ENCODE measurements at places on chromosomes 13 and 19.

DNA sequence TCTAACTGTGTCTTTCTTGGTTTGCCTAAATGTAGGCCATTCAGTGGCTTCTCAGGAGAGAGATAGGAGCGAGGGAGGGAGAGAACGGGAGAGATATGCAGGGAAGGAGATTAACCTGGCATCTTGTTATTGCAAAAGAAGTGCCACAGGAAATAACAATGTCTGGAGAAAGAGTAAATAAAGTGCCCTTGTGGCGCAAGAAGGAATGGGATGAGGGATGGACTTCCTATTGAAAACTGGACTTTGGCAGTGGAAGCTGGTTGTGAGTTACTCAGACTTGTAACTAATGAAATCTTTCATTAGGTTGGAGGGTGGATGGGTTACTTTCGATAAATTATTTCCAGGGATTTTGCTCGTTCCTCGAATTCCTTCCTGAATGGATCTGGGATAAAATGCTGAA is 136.1 kb downstream of the LACC1 start:
- peak; percentile 26 for DNase-seq

DNA sequence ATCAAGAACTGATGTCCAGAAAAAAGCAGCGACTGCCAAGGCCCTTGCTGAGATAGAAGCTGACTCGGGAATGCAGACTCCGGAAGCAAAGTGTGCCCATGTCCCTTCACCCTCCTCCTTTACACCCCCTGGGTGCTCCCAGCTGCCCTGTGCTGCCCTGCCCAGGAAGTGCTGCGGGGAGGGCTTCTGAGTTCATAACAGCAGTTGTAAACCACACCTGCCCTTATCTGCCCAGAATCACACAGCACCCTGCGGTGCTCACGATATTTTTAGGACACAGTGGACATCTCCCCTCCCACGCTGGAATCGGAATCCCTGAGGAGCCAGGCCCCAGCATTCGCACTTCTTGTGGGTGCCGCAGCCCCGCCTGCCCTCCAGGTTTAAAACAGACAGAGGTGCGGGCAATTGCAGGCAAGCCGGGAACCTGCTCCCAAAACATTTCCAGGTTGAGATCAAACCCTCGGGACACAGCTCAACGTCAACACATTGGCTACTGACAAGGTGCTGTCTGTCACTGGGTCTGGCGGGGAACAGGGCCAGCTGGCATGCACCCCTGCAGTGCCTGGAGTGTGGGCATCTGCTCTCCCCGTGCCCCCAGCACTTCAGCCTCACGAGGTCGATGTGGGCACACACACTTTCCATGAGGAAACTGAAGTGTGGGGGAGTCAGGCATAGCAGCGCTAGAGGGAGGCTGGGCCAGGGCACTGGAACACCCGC is 36.8 kb downstream of the RAB20 start:
- DNase-seq = no peak

- DNase-seq = no peak
These were observed 113.2 kb downstream of the HSPH1 start for GRCh38 chr13:31048521-31048920.

GRCh38 chr19:6999933-7000332 is 21.3 kb downstream of the MBD3L2B start:
- DNase-seq = no peak

DNA sequence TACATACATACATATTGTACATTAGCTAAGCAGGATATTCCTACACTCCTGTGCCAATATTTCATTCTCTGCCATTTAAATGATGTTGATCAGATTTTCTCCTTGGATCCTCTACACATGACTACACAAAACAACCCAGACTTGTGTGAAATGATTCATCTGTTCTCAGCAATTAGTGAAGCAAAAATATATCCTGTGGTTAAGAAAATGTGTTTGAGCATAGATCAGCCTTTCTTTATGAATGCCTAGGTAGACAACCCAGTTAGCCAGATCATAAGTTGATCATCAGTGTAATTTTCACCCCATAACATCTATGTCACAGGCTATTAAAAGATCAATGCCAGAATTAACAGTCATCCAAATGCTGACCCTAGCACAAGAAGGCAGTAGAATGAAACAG is 275.2 kb upstream of the EDNRB start:
- DNase-seq = no peak

DNA sequence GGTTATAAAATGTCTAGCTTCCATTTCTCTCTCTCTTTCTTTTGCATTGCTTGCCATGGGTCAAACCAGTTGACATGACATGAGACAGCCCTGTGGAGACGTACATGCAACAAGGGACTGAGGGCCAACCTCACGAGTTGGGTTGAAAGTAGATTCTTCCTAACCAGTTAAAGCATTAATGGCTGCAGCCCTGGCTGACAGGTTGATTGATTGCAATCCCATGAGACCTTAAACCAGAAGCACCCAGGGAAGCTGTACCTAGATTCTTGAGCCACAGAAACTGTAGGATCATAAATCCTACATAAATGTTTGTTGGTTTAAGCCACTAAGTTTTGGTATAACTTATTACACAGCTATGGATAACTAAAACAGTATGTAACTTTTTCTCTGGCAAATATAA is 373.8 kb downstream of the DACH1 start:
- no peak for DNase-seq

DNA sequence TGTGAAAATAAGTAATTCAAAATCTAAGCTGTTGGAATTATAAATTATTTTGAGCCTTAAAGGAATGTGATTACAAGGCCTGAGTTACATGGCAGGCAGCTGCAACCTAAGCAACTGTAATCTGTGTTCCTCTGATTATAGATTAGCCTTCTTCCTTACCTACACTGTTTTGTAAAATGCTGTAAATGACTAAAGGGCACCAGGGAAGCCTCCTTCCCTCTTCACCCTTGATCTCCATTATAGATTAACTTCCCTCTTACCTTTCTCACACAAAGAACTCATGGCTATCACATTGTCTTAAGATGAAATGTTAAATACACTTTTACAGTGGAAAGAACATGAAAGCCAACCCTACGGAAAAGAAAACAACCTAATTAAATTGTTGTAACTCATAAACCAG is 423.7 kb upstream of the KLF12 start:
- DNase-seq = peak; percentile 25

DNA sequence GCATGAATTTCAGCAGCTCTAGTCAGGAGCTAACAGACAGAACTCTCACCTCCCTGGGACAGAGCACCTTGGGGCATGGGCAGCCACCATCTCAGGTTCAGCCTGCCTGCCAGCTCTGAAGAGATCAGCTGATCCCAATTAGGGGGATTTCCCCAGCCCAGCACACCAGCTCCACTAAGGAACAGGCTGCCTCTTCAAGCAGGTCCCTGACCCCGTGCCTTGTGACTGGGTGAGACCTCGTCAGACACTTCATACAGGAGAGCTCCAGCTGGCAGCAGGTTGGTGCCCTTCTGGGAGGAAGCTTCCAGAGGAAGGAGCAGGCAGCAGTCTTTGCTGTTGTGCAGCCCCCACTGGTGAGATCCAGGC is 84.5 kb upstream of the UFM1 start:
- no peak for DNase-seq

DNA sequence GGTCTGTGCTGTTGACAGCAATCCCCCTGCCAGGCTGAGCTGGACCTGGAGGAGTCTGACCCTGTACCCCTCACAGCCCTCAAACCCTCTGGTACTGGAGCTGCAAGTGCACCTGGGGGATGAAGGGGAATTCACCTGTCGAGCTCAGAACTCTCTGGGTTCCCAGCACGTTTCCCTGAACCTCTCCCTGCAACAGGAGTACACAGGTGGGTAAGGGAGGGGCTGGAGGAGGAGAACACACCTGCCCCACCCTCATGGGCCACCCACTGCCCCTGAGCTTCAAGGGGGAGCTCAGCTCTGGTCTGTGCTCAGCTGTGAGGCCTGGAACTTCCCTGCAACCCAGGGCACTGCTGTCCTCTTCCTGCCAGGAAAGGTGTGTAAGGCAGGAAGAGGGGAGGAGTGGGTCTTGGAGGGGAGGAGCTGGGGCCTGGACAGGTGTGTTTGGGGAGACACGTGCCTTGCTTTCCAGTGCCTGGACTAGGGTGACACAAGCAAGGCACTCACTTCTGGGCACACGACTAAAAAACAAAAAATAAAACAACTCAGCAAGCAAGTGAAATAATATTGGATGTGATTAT is 3.9 kb downstream of the SIGLEC7 start:
- no peak for DNase-seq

- no peak for DNase-seq
These were observed 1044.8 kb upstream of the SLC10A2 start for GRCh38 chr13:104111031-104111430.

DNA sequence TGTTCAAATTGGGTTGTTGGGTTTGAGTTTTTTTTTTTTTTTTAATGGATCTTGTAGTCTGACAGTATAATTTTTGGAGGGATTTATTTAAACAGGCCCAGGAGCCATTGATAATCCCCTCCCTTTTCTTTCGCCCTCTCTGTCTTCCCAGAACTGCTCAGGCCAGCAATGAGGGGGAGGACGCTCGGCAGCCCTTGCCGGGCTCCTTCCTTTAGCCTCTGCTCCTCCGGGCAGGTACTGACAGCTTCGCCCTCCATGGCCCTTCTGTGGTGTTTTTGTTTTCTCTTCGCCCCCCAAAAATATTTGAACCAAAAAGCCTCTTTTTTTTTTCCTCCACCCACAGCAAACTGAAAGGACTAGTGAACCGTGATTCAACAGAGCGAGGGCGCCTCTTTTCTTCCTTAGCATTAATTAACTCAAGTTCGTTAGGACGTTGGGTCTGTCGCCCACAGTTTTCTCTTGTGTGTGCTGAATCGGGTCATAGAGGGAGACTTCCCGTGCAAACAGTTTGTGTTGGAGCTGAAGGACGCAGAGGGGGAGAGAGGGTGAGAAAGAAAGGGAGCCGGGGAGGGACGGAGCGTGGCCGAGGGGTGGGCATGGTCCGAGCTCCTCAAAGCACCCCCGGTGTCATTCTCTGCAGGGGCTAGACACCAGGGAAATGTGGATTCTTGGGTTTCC is 21.5 kb downstream of the NFIX start:
- no peak for DNase-seq

- no peak for DNase-seq
These were observed 764 bp downstream of the UPF1 start for GRCh38 chr19:18832306-18833140.

- DNase-seq = no peak
These were observed 22.8 kb upstream of the RNF17 start for GRCh38 chr13:24741016-24741662.

DNA sequence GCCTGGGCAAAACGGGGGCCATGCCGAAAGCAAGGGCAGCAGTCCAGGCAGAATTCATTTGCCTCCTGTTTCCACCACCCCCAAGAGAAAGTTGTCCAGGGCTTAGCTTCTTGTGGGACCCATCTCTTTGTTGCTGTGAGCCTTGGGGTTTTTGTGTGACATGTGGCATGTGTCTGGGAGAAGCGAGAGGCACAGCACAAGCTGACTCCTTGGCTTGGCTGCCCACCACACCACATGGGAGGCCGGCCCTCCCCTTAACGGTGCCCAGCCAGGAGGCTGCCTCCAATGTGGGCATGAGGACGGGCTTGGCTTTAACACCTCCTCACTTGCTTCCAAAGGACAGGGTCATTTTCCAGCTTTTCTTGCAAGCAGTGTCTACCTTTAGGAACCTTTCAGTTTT is 81.6 kb downstream of the ZNF536 start:
- DNase-seq = no peak

DNA sequence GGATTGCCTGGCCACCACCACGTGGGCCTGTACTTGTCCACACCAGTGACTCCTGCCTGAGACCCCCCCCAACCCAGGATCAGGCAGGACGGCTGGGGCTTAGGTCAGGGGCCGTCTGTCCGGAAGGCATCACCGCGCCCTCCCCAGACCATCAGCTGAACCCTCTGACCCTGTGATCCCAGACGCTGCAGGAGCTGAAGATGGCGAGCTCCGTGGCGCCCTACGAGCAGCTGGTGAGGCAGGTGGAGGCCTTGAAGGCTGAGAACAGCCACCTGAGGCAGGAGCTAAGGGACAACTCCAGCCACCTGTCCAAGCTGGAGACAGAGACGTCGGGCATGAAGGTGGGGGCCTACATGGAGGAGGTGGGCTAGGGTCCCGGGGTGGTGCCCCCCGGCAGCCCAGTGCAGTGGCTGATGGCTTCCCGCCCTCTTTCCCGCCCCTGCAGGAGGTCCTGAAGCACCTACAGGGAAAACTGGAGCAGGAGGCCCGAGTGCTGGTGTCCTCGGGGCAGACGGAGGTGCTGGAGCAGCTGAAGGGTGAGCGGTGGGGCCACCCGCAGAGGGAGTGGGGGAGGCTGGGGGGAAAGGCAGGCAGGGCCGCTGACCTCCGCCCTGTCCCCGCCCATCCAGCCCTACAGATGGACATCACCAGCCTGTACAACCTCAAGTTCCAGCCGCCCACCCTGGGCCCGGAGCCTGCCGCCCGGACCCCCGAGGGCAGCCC is 3.0 kb downstream of the APC2 start:
- DNase-seq = no peak

- DNase-seq = no peak
These were observed 6.7 kb upstream of the MRPL4 start for GRCh38 chr19:10245189-10245939.

- no peak for DNase-seq
These were observed 2.6 kb downstream of the RASAL3 start for GRCh38 chr19:15461694-15462093.

GRCh38 chr13:49869519-49869918 is 66.6 kb downstream of the SPRYD7 start:
- no peak for DNase-seq

DNA sequence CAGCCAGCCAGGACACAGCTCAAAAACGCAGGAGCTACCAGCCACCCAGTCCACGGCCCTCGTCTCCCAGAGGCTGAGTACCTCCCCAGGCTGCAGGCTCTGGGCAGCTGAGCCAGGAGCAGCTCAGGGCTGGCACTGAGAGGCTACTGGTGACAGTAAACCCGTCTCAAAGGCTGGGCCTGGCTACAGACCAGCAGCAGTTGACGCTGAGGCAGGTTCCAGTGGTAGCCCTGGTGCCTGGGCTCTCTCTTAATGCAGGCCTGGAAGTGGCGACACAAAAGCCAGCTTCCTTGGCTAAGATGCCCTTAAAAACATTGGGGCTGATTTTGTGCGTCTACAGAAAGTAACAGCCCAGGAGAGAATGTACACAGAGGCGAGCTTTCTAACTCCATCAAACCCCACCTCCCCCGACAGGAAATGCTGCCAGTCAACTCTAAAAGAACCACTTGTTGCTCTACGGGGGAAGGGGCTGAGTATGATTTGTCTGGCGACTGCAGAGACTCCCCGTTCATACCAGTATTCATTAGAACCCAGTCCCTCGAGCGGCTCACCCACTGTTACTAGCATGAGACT is 126.3 kb downstream of the STK24 start:
- no peak for DNase-seq

DNA sequence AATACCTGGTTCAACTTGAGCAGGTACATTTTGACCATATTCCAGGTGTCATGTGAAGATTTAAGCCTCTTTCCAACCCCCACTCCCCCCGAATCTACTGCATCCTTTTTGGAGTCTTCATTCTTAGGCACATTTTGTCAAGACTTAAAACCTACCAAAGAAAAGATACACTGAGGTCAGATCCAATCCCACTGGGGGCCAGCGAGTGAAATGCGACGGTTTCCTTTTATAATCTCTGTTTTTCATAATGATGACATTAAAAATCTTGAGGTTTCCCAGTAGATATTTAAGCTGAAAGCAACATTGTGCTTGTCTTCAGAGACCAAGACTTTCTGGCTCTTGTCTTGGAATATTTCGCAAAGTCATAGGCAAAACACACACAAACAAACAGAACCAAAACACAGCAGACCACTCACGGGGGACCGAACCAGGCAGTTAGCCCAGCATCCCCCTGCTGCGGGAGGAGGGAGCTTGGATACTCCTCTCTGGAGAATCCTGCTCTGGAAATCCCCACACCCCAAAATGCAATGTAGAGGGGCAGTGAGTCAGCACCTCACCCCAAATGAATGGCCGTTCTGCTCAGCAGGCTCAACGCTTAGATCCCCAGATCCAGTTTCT is 506 bp upstream of the GAS6 start:
- DNase-seq = no peak

All from large intestine (tissue), 12 donors.